ENCODE measurements at places on chromosomes 12 and 14.

DNA sequence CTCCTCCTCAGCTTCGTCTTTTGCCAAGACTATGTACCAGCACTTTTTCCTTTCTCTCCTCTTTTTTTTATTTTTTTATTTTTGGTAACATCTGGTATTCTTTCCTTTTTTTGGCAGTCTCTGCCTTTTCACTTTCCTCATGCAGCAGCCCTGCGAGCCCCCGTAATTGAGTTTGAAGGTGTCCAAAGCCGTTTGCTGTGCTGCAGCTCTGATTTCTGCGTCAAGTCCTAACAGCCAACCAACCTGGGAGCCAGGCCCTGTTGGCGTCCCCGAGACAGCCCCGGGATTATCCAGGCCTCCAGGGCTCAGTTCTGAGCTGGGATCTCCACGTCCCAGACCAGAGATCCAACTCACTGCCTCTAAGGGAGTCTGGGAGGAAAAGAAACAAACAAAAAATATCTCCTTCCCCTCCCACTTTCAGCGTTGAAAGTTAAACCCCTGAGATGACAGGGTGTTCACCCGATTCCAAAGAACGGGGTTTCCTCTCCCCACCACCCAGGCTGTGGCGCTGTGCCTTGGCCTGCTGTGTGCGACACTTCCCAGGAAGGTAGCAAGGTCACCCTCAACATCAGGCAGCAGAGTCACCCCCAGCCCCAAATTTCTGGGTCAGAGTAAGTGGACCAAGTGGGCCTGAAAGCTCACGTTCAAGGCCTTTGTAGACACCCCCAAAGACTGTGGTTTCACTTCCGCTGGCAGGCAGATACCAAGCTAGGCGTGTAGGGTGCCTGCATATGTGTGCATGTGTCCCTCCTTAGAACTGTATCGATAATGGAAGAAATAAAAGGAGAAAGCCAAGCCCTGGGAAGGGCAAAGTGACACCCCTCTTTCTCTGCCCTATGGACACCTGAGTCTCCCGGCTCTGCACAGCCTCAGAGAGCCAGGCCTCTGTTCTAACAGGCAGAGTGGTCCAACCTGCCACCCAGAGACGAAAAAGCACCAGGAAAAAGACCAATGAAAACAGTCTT is 11.1 kb downstream of the BCL11B start:
- DNase-seq, result peak; percentile 52

GRCh38 chr14:61188196-61188595 is 92.9 kb downstream of the TMEM30B start:
- DNase-seq, result no peak

DNA sequence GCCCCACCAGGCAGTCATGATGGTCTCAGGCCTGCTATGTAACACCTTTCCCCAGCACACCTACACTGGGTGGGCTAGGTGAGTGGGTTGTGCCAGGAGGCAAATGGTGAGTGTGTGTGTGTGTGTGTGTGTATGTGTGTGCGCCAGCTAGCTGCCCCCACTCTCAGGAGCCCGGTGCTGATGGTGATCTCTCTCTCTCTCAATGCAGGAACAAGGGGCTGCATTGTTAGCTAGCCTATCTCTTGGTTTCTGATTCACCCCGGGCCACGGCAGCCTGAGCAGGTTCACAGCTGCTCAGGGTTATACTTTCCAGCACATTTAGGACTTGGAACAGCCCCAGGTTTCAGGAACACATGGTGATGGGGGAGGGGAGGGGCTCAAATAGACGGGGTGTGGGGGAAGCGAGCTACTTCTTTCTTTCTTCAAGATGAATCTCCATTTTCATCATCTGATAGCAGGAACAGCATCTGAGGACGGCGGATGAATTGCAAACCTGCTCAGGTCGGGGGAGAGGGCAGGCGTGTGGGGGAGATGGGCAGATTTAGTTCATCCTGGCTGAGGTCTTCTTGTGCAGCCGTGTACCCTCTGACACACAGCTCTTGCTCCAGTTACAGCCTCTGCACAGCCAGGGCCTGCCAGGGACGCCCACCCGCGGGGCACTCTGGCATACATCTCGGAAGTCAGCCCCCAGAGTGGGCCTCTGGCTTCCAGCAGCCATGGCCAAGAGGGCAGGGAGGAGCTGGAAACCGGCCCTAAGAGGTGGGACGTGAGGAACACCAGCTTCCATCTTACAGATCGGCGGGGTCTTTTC is 137.6 kb downstream of the ZFP36L1 start:
- no peak for DNase-seq

DNA sequence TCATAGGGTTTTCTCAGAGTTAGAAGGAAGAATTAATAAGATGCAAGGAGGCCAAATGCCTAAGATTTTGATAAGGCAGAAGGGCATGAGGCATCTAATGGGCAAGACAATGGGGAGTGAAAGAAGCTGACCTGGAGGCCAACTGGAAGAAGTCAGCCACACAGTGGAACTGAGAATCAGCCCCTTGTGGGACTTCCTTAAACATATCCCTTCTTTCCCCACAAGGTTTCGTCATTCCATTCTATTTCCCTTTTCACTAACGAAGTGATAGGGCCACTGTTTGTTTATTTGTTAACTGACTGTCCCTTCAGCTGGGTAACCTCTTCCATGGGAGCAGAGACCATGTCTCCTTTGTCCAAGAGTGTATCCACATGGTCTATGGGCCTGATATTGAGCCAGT is 86.2 kb downstream of the HELB start:
- DNase-seq, result no peak

- peak; percentile 5 for DNase-seq
Observed at GRCh38 chr14:102949062-102949800, 26.8 kb downstream of the AMN start.

- DNase-seq, result no peak
Observed at GRCh38 chr12:130990034-130990433, 36.3 kb downstream of the ADGRD1 start.

GRCh38 chr12:14207905-14208551 is 157.5 kb upstream of the ATF7IP start:
- DNase-seq, result no peak

- DNase-seq, result no peak
Observed at GRCh38 chr14:50319721-50320120, 7.6 kb downstream of the DMAC2L start.

DNA sequence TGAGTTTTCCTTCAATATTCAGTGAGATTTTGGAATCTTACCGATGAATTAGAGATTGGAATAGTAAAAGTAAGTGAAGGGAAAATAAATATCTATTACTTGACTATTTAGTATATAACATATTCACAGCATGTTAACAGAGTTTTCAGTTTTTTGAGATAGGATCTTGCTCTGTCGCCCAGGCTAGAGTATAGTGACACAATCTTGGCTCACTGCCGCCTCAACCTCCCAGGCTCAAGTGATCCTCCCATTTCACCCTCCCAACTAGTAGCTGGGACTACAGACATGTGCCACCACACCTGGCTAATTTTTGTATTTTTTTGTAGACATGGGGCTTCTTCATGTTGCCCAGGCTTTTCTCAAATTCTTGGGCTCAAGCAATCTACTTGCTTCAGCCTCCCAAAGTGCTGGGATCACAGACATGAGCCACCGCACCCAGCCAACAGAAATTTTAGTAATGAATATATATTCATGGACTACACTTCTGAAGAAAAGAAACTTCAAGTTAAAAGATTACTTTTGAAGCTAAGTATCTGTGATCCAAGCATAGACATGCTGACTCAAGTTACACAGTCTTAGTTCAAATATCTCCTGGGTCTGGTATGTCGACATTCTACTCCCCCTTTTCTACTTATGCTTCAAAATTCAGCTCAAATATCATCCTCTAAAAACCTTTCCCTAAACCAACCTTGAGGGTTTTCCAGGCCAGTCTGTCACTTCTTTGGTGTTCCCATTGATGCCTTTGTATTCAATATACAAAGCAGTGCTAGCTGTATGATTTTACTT is 13.8 kb downstream of the UBE2N start:
- DNase-seq, result no peak

DNA sequence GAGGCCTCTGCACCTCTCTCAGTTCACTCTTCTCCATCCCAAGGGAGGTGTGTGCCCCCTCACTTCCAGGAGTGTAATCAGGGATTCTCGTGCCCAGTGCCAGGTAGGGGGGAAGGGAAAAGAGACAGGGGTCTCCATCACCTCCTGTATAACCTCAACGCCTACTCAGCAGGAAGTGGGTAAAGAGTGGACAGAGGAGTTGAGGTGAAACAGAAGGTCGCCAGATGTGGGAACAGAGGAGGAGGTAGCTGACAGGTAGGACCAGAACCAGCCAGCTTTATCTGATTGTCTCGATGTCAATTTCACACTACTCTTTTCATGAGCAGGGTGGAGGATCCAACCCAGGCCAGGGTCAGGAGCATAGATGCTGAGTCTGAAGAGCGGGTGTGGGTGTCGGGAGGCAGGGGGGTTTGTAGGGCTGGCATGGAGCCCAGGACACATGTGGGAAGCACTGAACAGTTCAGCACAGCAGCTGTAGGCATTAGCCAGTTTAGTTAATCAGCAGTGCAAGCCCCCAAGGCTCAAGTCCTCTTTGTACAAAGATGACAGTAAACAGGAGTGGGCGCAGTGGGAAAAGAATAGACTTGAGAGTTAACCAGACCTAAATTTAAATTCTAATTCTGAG is 213.5 kb downstream of the PELI2 start:
- DNase-seq, result no peak

DNA sequence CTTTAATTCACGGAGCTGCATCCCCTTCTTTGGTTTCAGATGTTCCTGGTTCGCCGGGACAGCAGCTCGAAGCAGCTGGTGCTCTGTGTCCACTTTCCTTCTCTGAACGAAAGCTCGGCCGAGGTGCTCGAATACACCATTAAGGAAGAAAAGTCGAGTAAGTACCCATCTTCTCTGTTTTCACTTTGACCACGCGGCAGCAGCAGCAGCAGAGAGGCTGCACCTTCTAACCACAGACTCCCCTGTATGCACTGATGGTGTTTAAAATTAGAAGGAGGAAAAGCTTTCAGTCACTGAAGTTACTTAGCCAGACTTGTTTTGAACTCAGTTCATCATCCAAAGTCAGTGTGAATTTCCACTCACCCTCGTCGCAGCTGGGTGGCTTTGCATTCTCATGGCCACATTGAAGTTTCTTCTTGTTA is 63.8 kb downstream of the RIN3 start:
- peak; percentile 14 for DNase-seq

DNA sequence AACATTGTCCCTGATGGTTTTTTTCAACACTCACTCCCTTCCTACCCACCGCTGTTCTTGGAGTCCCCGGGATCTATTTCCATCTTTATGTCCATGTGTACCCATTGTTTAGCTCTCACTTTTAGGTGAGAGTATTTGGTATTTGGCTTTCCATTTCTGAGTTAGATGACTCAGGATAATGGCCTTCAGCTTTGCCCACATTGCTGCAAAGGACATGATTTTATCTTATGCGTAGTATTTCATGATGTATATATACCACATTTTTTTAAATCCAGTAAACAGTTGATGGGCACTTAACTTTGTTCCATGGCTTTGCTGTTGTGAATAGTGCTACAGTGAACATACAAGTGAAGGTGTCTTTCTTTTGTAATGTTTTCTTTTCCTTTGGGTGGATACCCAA is 123.5 kb upstream of the KITLG start:
- no peak for DNase-seq

DNA sequence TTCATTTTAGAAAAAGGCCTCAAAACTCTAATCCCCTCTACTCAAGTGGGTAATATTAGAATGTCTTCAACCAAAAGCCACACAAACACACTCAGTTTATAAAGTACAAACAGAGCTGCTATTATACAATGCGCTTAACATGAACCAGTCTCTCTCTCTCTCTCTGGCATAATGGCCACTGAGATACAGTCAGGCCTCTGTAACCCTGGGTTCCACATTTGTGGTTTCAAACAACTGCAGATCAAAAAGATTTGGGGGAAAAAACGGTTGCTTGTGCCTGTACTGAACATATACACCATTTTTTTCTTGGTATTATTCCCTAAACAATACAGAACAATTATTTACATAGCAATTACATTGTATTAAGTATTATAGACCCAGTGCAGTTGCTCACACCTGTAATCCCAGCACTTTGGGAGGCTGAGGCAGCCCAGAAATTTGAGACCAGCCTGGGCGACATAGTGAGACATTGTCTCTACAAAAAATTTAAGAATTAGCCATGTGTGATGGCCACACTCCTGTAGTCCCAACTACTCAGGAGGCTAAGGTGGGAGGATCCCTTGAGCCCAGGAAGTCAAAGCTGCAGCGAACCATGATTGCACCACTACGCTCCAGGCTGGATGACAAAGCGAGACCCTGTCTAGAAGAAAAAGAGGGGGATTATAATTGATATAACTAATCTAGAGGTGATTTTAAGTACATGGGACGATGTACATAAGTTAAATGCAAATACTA is 5.6 kb downstream of the SLC11A2 start:
- no peak for DNase-seq

DNA sequence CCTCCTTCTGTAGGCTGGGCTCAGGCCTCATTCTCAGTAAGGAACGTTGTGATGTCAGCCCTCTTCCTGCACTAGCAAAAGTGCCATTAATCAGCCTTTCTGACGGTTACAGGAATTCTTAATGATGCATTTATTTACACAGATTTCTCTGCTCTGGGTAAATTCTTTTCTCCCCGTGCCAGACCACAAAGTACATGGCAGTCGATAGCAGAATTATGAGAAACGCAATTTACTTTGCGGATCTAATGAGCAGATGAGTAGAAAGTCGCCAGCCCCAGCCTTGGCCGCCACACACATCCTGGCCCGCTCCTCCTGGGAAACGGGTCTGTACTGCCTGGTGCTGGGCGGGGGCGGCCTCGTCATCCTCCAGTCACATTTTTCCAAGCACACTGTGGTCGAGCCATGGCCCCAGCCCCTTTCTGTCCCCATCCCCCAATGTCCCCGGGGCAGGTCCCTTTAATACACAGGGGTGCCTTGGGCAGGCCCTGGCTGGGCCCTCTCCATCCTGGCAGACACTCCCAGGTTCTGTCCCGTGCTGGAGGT is 25.9 kb downstream of the NOC4L start:
- DNase-seq, result no peak

- DNase-seq, result no peak
Observed at GRCh38 chr14:92597906-92598905, 84.6 kb downstream of the RIN3 start.

- no peak for DNase-seq
Observed at GRCh38 chr12:66107451-66107915, 23.1 kb downstream of the LLPH start.

DNA sequence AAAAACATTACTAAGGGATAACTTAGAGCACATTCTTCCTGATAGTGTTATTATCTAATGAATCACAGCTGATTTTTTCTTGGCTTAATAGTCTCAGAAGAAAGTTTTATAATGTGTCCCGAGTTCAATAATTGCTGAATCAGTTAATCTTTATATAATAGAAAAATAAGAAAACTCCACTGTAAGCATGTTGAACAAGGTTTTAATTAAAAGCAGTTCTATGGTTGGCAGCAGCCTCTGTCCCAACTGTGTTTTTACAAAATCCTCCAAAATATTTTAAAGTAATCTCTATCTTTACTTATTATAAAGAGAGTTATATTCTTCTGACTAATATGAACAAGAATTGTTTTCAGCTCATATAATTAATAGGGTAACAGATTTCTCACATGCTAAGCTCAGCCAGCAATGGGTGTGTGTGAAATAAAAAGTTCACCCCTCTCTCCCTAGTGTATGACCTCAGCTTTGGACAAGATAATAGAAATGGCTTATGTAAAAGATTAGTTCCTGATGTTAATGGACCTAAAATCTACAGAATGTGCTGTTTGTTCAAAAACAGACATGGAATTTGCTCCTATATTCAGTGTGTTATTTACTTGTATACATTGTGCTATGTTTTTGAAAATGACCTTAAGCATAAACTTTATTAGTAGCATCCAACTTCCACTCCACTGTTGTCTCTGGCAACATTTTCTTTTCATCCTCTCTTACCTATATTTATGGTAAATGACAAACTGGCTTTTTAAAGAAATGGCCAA is 67.1 kb upstream of the DCN start:
- DNase-seq, result no peak

- no peak for DNase-seq
Observed at GRCh38 chr12:24846689-24847088, 102.2 kb downstream of the BCAT1 start.

- no peak for DNase-seq
Observed at GRCh38 chr14:103418481-103418818, 33.2 kb downstream of the MARK3 start.
